ENCODE measurements at places on chromosomes 4 and X.

DNA sequence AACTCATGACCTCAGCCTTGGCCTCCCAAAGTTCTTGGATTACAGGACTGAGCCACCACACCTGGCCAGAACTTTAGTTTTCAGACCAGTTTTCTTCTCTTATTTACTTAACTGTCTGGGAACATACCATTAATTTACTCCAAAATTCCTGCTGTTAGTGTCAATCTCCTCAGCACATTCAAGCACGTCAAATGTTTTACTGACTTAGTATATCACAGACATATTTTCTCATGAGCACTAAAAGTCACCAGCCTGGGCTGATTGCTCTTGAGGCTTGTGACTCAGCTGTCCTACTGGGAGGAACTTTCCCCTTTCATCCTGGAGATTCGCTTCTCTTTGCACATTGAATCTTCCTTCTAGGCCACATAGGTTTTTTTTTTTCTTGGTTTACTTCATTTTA is 109.6 kb downstream of the PCDH18 start:
- DNase-seq, result no peak

DNA sequence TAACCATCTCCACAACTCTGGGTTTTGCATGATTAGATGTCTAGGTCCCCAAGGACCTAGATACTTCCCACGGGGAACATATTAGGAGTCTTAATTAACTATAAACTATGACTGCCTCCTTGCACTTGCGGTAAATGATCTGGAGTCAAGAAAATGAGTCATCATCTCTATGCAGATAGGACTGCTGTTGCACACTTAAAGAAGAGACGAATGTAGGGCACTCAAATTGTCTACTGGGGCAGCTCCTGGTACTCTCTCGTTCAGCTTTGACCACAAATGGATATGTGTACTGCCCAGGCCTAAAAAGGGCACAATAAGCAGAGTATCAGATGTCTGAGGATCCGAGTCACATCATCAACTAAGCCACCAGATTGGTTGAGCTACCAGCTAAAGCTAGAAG is 1783.4 kb upstream of the AGA start:
- peak; percentile 12 for DNase-seq

GRCh38 chr4:115323106-115323707 is 209.8 kb upstream of the NDST4 start:
- no peak for DNase-seq

GRCh38 chr4:18203966-18204365 is 182.4 kb upstream of the LCORL start:
- DNase-seq, result no peak

GRCh38 chr4:118193421-118193820 is 159.1 kb downstream of the NDST3 start:
- DNase-seq, result no peak

GRCh38 chr4:104591510-104591911 is 96.8 kb upstream of the CXXC4 start:
- no peak for DNase-seq

DNA sequence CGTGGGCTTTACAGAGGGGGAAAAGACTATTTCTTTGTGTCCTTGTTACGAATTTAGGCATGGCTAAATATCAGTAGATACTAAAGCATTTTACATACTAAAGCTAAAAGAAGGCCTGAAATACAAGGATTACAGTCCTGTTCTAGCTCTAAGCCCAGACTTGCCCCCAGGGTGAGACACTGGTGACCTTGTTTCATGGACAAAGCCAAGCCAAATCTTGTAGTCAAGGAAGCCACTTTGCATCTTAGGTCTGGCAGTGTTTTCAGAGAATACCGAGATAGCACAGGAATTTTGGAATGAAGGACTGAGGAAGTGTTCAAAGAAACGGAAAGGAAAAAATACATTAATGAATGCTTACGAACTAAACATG is 733 bp upstream of the G3BP2 start:
- DNase-seq, result no peak

- DNase-seq, result peak; percentile 20
Observed at GRCh38 chr4:121462660-121463261, 81.9 kb upstream of the QRFPR start.

- peak; percentile 79 for DNase-seq
Observed at GRCh38 chr4:73603271-73603710, 16.9 kb downstream of the RASSF6 start.

- peak; percentile 55 for DNase-seq
Observed at GRCh38 chr4:1041147-1041935, 29.9 kb downstream of the FGFRL1 start.

DNA sequence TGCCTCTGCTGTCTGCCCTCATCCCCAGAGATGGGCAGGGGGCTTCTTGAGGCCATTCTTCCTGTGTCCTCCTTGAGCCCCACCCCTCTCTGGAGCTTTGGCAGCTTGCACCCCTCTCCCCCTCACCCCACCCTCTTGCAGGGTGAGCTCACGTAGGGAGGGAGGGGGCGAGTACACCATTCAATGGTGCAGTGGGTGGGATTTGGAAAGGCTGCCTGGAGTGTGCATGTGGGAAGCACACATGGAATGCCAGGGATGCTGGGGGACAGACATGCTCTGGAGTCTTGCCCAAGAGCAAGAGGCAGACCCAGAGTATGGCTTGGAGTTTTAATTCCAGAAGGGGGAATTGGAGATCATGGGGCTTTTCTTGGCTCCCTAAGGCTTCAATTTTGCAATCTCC is 5.6 kb downstream of the PAK3 start:
- DNase-seq, result no peak

DNA sequence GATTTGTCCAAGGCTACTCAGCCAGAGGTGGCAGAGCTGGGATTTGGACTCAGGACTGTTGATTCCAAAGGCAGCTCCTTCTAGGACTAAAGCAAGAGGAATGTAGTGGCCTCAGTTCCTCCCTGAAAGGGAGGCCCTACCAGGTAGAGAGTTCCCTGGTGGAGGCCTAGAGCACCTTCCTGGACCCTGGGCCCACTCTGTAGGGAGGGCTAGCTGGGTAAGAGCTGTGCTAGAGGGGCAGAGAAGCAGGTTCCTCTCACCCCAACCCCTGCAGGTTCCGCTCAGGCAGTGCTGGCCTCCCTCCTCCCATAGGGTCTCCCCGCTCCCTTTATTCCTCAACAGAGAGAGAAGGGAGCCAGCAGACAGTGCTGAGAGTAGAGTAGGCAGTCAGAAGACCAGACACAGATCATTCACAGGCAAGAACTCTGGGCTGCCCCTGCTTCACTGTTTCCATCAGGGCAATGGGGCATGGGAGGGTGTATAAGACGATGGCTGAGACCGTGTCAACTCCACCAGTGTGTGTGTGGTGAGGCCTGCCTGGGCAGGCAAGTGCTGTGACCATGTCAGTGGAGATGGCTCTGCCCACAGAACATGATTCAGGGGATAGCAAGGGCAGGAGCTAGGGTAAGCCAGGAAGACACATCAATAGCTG is 12.4 kb upstream of the PJA1 start:
- no peak for DNase-seq

DNA sequence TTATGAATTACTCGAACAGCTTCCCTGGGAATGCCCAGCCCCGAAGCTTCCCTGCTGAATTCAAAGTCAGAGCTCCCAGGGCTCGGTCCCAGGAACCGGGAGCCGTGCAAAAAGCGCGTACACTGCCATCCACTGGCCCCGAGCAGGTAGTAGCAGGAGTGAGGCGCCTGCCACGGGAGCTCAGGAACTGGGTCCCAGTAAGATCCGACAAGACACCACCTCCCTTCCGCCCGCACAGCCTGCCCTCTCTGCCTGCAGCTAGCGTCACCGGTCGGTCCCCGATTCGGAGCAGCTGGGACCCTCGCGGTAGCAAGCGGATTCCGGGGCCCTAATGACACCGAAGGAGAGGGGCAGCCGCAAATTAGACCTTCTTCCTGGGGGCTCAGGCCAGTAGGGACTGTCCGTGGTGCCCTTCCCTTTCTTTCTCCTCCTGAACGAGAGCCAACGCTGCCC is 1.2 kb downstream of the CORIN start:
- DNase-seq, result peak; percentile 75
